ENCODE measurements at places on chromosomes 3 and 15.
A peak's percentile ranks its signal among the peaks of the same experiment; 100 is the strongest.

DNA sequence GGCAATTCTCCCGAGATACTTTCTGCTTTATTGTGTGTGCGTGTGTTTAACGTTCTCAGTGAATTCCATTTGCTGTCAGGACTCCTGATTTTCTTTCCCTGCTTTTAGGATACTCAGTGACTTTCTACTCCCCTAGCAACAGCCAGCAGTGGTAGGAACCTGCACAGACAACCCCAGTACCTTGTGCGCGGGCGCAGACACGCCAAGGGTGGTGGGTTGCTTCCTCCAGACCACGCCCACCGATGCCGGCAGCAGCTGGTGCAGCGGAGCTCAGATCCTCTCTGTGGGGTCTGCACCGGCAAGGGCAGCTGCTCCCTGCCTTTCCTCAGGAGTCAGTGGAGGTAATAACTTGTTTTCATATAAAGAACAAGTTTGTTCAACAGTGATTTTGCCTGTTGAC is 225.1 kb upstream of the NDN start:
- DNase-seq: no peak

DNA sequence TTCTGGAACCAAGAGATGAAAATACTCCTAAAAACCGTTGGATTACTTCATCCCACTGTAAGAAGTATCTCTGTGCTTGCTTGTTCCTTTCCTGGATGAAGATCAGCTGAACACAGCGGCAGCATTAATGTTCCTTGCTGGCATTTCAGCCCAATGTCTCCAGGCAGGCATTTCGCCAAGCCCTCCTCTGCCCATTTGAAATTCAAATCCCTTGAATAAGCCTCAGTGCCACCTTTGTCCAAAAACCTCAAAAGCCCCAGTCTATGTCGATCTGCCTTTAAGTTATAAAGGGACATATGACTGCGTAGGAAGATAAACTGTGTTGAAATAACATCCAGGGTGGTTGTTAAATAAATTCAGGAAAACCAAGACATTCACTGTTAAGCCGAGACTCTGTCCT is 156.8 kb upstream of the PDZRN3 start:
- DNase-seq: no peak

DNA sequence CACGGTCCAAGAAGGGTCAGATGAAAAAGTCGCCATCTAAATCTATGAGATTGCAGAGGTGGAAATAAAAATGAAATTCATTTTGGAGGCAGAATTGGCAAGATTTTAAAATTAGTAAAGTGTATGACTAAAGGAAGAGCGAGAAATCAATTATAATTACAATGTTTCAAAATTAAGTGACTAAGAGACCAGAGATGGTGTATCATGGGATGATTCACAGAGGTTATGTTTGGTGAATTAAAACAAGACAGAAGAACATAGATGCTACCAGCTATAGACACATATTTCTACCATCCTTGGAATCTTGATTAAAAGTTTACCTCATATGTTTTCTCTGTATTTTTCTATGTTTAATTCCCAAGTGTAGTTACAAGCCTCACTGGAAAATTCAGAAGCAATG is 308.9 kb upstream of the DNAJC19 start:
- no peak for DNase-seq

GRCh38 chr3:149566292-149566975 is 91.4 kb downstream of the WWTR1 start:
- no peak for DNase-seq

GRCh38 chr15:34933432-34933975 is 36.0 kb downstream of the AQR start:
- no peak for DNase-seq

DNA sequence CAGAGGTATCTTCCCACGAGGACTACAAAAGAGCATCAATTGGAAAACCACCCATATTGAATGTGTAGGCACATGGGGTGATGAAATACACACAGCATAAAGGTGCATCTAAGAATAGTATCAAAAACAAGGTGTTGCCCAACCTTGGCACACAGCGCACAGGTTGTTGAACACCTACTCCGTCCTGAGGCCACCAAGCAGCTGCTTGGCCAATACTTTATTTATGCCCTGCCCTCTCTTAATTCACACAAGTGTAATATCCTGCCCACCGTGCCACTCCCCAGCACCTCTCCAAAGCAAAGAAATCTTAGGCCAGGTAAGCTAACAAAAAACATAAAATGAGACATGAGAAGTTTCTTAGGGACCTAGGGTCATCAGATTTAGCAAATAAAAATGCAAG is 31.2 kb downstream of the WWTR1 start:
- DNase-seq: no peak

DNA sequence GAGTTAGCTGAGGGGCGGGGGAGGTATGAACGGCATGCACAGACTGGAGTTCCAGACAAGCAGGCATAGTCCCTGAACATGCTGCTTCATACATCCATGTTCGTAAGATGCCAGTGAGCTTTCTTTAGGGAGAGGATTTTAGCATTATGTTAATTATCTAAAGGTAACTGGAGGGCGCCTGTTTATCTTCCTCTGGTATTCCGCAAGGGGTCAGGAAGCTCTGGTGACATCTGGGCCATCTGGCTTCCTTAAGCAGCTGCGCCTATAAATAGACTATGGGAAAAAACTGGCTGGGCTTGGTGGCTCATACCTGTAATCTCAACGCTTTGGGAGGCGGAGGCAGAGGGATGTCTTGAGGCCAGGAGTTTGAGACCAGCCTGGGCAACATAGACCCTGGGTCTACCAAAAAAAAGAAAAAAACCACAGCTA is 1.5 kb upstream of the FBXO22 start:
- DNase-seq: no peak

DNA sequence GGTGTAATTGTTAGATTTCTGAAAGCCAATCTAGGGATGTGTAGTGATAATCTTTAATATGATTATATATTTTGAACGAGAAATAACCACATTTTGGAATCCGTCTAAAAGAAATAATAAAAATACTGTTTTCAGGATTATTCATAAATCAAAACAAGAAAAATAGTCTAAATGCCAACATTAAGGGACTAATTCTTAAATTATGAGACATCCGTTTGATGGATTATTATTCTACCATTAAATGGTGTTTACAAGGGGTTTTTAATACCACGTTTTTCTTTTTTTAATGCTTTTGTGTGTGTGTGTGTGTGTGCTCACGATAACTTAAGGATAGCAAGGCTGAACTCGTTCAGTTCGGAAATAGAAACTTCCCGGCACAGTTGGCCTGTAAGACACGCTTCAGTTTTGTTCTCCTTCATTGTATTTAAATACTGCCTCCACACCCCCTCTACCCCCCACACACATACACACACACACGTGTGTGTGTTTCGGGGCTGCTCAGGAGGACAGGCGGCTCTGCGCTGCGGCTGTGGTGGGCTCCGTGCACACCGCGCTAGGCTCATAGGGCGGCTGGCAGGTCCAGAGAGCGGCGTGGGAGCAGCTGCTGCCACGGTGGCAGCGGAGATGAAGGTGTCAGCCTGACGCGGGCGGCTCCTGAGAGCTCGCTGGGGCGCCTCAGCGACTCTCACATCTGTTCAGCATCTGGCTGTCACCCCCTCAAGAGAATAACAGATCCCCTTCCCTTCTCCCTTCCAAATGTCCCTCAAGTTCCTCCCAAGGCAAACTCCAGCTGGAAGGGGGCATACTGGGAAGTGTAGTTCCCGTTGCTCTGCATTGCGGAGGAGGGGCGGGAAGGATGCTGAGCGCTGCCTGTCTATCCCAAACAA is 23.0 kb upstream of the ANP32A start:
- DNase-seq: peak; percentile 1

- no peak for DNase-seq
Observed at GRCh38 chr15:75584121-75584520, 5.0 kb upstream of the PTPN9 start.

GRCh38 chr3:133386876-133387275 is 13.0 kb upstream of the BFSP2 start:
- DNase-seq: no peak

- peak; percentile 45 for DNase-seq
Observed at GRCh38 chr3:16907243-16907642, 22.5 kb downstream of the PLCL2 start.

DNA sequence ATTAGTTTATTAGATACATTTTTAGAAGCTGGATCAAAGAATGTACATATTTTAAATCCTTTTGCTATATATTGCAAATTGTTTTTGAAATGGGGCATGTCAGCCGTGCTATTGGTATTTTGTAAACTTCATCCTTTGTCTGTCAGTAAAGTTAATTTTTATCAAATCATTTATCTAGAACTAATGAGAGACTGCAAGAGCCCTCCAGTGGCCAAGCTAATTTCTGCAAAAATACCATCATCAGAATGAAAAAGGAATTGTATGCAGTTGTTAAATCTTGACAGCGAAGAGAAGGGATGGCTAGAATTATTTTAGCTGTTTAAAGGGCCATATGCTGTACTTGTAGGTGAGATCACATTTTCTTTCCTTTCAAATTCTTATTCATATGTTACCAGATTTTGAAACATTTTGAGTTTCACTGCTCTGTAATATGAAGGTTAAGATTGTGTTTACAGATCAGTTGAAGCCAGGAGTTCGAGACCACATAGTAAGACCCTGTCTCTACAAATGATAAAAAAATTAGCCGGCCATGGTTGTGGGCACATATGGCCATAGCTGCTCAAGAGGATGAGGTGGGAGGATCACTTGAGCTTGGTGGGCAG is 8.1 kb upstream of the CLDN11 start:
- DNase-seq: no peak

DNA sequence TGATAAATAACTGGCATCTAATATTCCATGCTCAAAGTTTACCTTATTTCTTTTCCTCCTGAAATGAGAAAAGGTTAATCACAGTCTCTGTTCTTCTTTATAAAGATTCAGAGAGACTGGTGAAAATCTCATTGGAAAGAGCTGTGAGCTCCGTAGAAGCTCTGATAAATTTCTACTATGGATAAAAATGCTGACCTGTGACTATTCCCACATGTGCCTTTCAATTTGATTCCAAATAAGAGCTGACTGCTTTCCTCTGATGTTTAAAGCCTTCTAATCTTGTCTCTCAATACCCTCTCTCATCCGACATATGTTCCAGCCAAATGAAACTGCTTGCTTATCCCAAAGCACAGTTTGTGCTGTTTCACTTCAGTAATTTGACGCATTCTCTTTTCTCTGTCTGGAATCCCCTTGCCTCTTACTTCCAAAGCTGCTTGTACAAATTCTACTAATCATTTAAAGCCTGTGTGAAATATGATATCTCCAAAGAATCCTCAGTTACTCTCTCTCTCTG is 130.1 kb downstream of the RTP4 start:
- no peak for DNase-seq

DNA sequence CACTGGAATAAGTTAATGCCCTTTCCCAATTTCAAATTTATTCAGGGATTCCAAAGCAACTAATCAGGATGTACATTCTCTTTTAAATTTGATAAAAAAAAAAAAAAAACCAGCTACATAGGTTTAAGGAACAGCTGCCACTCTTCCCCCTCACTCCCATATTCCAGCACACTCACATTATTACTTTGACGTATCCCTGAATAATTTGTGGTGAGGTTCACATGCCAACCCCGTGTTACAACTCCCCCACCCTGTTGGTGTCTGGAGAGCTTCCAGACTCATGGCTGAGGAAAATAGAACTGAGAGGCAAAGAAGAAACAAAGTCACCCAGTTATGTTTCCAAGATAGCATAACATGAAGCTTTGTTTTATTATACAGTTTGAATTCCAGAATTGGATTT is 300.5 kb upstream of the MME start:
- DNase-seq: peak; percentile 52

DNA sequence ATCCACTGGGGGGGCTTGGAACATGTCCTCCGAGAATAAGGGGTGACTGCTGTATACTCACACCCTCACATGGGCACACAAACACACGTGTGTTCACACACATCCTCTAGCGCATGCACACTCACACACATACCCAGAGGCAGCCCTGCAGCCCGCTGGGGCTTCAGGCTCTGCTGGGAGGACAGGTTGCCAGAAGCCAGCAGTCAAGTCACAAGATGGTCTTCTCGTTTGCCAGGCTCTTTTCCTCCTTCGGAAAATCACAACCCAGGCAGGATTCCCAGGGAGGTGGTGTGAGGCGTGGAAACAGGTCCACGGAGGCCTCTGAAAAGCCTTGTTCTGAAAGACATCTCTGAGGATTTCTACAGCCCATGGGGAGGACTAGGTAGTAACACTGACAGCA is 26.8 kb downstream of the MEGF11 start:
- no peak for DNase-seq

GRCh38 chr3:99949956-99950670 is 132.5 kb downstream of the CMSS1 start:
- DNase-seq: no peak

- DNase-seq: peak; percentile 11
Observed at GRCh38 chr3:119794971-119795612, 13.2 kb downstream of the NR1I2 start.

GRCh38 chr3:129606636-129607390 is at the start of gene PLXND1:
TSS of gene PLXND1 (minus strand) at chr3:129606676. CDS start at chr3:129606639, 37 bp downstream.
- peak; percentile 62 for DNase-seq

DNA sequence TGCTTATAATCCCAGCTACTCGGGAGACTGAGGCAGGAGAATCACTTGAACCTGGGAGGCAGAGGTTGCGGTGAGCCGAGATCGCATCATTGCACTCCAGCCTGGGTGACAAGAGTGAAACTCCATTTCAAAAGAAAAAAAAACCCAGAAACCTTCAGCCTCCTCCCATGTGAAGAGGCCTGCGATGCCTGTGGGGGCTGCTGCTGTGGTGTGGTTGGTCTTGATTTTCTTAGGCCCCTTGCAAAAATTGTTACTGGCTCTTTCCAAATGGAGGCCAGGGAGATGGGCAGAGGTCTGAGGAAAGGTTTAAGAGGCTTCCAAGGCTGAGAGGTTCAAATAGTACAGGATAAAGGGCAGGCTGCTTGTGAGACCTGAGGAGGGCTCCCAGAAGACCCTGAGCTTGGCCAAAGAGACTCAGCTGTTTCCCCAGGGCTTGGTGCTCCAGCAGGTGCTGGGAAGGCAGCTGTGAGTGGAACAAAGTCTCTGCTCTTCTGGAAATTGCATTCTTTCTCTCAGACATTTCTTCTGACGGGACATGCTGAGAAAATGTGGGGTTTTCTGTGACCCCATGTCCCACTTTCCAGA is 18.4 kb downstream of the GCSAM start:
- no peak for DNase-seq

GRCh38 chr3:143120716-143121240 is 1.2 kb downstream of the CHST2 start:
- DNase-seq: peak; percentile 33

DNA sequence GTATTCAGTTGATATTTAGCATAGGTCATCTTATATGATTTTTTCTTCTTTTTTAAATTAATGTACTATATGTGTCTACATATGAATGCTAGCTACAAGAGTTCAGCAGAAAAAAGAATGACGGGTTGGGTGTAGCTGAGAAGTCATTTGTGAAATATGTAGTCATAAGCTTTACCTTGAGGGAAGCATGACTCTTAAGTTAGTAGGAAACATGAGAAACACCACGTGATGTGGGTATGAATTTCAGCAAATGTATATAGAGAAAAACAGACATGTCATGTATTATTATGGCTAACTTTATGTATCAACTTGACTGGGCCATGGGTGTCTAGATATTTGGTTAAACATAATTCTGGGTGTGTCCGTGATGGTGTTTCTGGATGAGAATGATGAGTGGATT is 125.0 kb downstream of the RAP2B start:
- DNase-seq: no peak
